Endothelial cell (in vitro differentiated cells): ENCODE measurements at places on chromosomes 2 and 18. TPM values are rescaled to one million over a fixed set of nuclear protein-coding genes. Genes with fewer than 3 reads are reported as not detected.

GPR45 gene
- 0.21 TPM for total RNA-seq

DNA sequence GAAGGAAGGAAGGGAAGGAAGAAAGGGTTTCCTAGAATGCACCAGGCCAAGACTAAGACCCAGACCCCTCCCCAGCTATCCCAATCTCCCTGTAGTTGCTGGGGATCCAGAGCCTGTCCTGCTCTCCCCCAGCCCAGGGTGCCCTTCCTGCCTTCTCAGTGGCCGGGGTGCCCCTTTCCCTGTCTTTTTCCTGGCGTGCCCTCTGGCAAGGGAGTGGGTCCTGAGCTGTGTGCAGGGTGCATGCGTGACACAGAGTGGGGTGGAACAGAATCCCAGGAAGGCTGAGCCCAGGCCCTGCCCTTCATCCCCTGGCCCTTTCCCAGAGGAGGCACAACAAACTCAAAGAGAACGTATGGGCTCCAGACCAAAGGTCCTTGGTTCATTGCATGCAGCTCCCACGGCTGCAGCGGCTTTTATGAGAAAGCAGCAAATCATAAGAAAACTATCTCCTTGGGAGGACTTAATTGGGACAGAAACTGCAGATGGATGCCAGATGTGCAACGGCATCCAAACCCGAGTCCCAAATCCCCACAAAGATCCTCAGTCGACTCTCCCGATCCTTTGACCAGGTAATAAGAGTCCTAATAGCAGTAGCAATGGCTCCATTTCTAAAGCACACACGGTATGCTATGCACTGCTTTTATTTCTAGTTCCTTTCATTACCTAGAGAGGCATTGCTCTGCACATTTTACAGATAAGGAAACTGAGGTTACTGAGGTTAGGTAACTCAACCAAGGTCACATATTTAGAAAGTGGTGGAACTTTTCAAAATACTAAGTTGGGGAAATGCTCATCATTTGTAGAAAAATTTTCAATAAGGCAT is 12.7 kb upstream of the ARID5A start:
- H3K27me3 ChIP-seq = no peaks in the 10 kb centered on the region
- no peak overlapping the region for H3K4me3 ChIP-seq
- no peak overlapping the region for H3K27ac ChIP-seq
- H3K4me1 ChIP-seq = peaks cover 7% of the 10 kb centered on the region
- DNase-seq = no peak

NT5C1B gene
- total RNA-seq = not detected

GRCh38 chr18:24053211-24053610 is 38.7 kb downstream of the TTC39C start:
- DNase-seq = no peak
- no peaks in the 10 kb centered on the region for H3K36me3 ChIP-seq
- peaks cover 5% of the 10 kb centered on the region for H3K4me1 ChIP-seq
- H3K27ac ChIP-seq = no peak overlapping the region
- H3K27me3 ChIP-seq = no peaks in the 10 kb centered on the region

GRCh38 chr18:79401494-79402208 is 5.9 kb downstream of the NFATC1 start:
- H3K4me3 ChIP-seq = peak overlapping the region; percentile 89
- H3K27ac ChIP-seq = no peak overlapping the region
- H3K27me3 ChIP-seq = peaks cover 33% of the 10 kb centered on the region
- H3K4me1 ChIP-seq = peaks cover 36% of the 10 kb centered on the region

- H3K4me3 ChIP-seq = no peak overlapping the region
- H3K27me3 ChIP-seq = no peaks in the 10 kb centered on the region
- H3K36me3 ChIP-seq = no peaks in the 10 kb centered on the region
- no peak for DNase-seq
- H3K4me1 ChIP-seq = no peaks in the 10 kb centered on the region
- H3K27ac ChIP-seq = no peak overlapping the region
Observed at GRCh38 chr2:181395851-181396250, 61.3 kb upstream of the ITGA4 start.

ARHGAP25 gene
- 4.6 TPM for total RNA-seq

DNA sequence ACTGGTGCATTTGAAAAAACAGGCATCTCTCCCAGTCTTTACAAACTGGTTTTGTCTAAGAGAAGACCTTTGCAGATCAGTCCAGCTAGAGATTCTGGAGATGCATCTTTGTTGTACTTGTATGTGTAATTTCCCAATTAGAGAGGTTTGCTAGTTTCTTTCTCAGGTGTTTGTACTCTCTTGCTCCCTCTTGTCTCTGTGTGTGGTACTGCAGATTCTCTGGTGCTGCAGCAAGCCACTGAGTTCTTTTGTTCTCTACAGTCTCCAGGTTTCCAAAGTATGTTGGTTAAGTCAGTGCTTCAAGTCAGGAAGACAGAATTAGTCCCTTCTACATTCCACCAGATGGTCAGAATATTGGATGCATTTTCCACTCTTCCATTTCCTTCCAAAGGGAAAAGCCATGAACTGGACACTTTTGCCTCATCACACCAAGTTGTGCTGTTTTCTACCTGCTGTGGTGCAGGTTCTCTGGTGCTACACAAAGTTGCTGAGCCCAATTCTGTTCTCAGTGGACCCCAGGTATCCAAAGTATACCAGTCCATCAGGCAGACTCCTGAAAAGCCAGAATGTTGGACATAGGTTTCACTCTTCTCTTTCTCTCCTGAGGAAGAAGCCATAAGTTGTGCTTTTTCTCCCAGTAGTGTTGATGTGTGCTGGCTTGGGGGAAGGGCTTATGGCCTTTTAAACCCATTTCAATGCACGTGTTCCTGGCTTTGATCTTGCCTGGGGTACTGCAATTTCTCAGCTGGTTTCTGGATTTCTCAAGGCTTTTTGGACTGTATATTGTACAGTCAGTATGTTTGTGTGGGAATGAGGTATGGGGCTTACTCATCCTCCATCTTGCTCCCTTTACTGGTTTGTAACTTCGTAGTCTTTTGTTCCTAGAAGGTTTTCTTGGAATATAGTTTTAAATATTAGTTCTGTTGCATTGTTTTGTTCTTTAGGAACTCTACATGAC is 29.8 kb downstream of the EPC2 start:
- DNase-seq = peak; percentile 31
- peaks cover 22% of the 10 kb centered on the region for H3K4me1 ChIP-seq
- H3K27me3 ChIP-seq = no peaks in the 10 kb centered on the region
- H3K36me3 ChIP-seq = no peaks in the 10 kb centered on the region
- H3K4me3 ChIP-seq = no peak overlapping the region
- peak overlapping the region; percentile 48 for H3K27ac ChIP-seq

LIMS1 gene
- total RNA-seq = 144 TPM

VRK2 gene
- 18.3 TPM for total RNA-seq

- no peaks in the 10 kb centered on the region for H3K27me3 ChIP-seq
- H3K4me1 ChIP-seq = peaks cover 14% of the 10 kb centered on the region
- DNase-seq = no peak
Observed at GRCh38 chr18:31274931-31275330, 43.0 kb upstream of the DSG1 start.

PROKR1 gene
- total RNA-seq = 0.38 TPM

TUBA3E gene
- not detected for total RNA-seq

- no peaks in the 10 kb centered on the region for H3K36me3 ChIP-seq
- no peak overlapping the region for H3K4me3 ChIP-seq
- H3K4me1 ChIP-seq = peaks cover 26% of the 10 kb centered on the region
- peaks cover 10% of the 10 kb centered on the region for H3K27me3 ChIP-seq
- DNase-seq = no peak
Observed at GRCh38 chr2:7880126-7880525, 801.7 kb upstream of the ID2 start.

GRCh38 chr2:216974321-216975302 is 114.7 kb upstream of the TNP1 start:
- no peak overlapping the region for H3K27ac ChIP-seq
- no peak for DNase-seq
- no peaks in the 10 kb centered on the region for H3K36me3 ChIP-seq
- no peaks in the 10 kb centered on the region for H3K4me1 ChIP-seq
- H3K27me3 ChIP-seq = peaks cover 2% of the 10 kb centered on the region

- no peak for DNase-seq
- H3K4me1 ChIP-seq = peaks cover 4% of the 10 kb centered on the region
- peaks cover 7% of the 10 kb centered on the region for H3K36me3 ChIP-seq
- no peaks in the 10 kb centered on the region for H3K27me3 ChIP-seq
- no peak overlapping the region for H3K4me3 ChIP-seq
Observed at GRCh38 chr2:159449504-159450124, 163.1 kb upstream of the WDSUB1 start.

DNA sequence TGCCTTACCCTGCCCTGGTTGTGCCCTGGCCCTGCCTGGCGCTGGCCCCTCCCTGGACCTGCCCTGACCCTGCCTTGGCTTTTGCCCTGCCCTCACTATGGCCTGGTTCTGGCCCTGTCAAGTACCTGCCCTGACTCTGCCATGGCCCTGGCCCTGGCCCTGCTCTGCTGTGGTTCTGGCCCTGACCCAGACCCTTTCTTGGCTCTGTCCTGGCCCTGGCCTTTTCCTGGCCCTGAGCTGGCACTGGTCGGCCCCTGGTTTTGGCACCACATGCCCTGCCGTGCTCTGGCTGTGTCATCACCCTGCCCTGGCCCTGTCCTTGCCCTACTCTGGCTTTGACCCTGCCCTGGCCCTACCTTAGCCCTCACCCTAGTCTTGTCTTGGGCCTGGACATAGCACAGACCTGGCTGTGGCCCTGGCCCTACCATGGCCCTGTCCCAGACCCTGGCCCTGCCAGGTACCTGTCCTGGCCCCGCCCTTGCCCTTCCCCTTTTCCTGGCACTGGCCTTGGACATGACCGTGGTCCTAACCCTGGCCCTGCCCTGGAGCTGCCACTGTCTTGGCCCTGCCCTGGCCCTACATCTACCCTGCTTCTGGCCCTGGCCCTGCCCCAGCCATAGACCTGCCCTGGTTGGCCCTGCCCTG is 4.8 kb upstream of the ANKRD62 start:
- H3K36me3 ChIP-seq = no peaks in the 10 kb centered on the region
- H3K27ac ChIP-seq = no peak overlapping the region
- no peaks in the 10 kb centered on the region for H3K4me1 ChIP-seq
- H3K4me3 ChIP-seq = no peak overlapping the region
- no peak for DNase-seq

- H3K4me1 ChIP-seq = peaks cover 21% of the 10 kb centered on the region
- DNase-seq = no peak
- no peaks in the 10 kb centered on the region for H3K36me3 ChIP-seq
- H3K27me3 ChIP-seq = peaks cover 2% of the 10 kb centered on the region
- H3K4me3 ChIP-seq = no peak overlapping the region
Observed at GRCh38 chr18:63293935-63294334, 25.6 kb downstream of the BCL2 start.

LIPT1 gene
- total RNA-seq = 6.9 TPM

MARCHF4 gene
- total RNA-seq = 0.46 TPM

TMEM182 gene
- total RNA-seq = 6.2 TPM

DNA sequence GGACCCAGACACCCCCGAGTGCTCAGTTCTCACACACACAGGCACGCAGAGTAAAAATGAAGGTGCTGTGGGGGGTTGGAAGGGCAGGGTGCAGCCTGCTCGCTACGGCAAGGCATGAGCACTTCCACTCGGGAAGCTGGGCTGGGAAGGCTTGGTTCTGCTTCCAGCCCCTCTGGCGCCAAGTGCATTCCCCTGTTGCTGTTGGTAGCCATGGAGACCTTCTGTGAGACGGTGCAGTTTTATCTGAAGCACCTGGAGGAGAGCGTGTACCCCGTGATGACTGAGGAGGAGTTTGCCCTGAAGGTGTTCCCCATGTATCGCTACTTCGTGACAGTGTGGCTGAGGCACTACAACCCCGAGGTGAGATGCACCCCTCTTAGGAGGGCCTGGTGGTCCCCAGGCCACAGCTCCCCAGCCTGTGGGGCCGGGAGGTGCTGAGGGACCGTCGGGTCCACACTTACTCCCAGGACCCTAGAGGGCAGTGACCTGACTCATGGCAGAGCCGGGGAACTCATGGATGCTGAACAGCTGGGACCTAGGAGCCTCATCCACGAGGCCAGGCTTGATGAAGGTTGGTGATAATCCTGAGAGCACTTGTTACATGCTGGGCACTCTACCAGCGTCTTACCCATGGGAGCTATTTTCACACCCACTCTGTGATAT is 15.5 kb downstream of the MROH2A start:
- peaks cover 17% of the 10 kb centered on the region for H3K36me3 ChIP-seq
- no peak overlapping the region for H3K4me3 ChIP-seq
- H3K4me1 ChIP-seq = no peaks in the 10 kb centered on the region
- H3K27me3 ChIP-seq = peaks cover 12% of the 10 kb centered on the region
- DNase-seq = no peak
